ENCODE measurements at places on chromosomes 7 and 10.

GRCh38 chr10:73576890-73577591, 14.1 kb downstream of the USP54 start:
- DNase-seq = no peak

DNA sequence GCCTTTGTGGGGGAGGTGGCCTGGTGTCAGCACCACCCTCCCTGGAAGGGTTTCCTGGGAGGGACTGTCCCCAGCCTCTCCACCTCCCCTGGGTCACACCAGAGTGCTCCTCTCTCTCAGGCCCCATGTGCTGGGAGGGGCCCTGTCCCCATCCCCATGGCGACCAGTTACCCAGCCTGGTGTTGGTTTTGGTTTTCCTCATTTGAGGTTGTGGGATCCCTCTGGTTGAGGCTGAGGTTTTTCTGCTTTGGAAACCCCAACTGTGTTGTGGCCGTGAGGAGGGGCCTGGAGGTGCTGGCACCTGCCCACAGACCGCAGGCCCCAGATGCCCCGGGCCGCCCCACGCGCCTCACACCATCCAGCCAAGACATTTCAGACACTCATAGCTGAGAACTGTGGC, 106.3 kb downstream of the GRK5 start:
- DNase-seq = peak; percentile 94

DNA sequence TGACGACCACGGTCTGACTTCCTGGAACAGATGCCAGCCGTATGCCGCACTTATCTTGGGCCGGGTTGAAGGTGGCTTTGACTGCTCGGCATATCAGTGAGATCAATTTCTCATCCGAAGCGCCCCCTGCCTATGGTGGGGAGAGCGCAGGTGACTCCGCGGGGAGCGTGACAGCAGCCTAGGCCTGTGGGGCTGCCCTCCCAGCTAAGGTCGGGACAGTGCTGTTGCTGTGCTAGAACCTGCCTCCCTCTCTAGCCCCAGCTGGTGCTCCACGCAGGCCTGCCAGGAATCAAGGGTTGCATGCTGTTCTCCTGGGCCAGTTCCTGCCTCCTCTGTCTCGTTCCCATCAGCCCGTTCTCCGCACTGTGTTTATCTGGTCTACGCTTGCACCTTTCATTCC, 49.8 kb downstream of the PODXL start:
- DNase-seq = no peak

DNA sequence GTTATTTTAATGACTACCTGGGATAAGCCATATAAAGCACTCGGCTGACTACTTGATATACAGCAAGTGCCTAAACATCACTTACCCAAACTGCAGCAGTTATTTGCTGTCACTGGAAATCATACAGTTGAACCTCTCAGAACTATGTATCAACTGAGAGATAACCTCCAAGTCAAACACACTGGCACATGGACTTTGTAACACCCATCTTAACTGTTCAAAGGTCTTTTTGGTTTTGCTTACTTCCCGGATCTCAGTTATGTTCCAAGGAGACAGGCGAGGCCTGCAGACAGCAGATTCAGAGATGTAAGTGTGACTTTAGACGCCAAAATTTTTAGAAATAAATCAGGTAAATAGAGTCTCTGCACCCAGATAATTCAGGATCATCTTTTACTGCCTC, 34.6 kb upstream of the DAGLB start:
- no peak for DNase-seq

DNA sequence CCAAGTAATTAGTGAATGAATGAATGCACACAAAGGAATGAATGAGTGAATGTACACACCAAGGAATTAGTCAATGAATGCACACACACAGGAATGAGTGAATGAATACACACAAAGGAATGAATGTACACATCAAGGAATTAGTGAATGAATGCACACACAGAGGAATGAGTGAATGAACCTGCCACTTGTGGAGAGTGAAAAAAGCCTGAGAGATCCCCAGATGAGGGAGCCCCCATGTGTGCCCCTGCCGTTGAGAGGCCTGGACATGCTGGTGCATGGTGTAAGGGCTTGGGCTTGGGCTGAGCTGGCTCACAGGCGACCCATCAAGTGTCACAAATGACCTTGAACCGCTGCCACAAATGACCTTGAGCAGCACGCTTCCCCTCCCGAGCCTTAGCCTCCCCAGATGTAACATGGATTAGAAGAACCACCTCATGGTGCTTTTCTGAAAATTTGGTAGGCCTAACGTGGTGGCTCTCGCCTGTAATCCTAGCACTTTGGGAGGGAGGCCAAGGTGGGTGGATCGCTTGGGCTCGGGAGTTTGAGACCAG, 46.2 kb downstream of the GTF2IRD1 start:
- peak; percentile 28 for DNase-seq

GRCh38 chr7:134327896-134328295, 11.2 kb upstream of the SLC35B4 start:
- DNase-seq = peak; percentile 86

DNA sequence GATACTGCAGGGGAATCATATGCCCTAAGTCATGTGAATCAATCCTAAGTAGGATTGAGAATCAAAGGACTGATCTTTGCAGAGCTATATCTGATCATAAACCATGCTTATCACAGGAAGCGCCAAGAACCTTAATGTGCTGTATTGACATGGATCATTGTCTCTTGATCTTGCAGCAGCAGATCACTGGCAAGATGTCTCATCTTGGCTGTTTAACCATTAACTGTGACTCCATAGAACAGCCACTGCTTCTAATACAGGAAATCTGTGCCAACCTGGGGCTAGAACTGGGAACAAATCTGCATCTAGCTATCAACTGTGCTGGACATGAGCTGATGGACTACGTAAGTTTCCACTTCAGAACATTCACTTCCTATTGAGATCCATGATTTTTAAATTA, 21.6 kb downstream of the ENO4 start:
- DNase-seq = no peak

DNA sequence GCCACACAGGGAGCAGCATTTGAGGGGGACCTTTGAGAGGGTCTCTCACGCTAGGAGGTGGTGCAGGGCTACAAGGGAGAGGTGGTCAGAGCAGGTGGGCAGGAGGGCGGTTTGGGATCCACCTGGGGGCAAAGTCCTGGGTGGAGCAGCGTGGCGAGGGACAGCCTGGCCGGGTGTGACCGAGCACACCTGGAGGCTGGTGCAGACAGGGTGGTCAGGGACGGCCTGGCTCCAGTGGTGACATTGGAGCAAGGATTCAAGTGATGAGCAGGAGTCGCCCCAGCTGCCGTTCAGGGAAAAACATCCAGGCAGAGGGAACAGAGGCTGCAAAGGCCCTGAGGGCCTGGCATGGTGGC, 36.0 kb downstream of the CLIP2 start:
- DNase-seq = no peak

- DNase-seq = no peak
These were observed 2.1 kb downstream of the SCD start for GRCh38 chr10:100349087-100349486.

- DNase-seq = no peak
These were observed 24.9 kb downstream of the RPS24 start for GRCh38 chr10:78058562-78058961.

DNA sequence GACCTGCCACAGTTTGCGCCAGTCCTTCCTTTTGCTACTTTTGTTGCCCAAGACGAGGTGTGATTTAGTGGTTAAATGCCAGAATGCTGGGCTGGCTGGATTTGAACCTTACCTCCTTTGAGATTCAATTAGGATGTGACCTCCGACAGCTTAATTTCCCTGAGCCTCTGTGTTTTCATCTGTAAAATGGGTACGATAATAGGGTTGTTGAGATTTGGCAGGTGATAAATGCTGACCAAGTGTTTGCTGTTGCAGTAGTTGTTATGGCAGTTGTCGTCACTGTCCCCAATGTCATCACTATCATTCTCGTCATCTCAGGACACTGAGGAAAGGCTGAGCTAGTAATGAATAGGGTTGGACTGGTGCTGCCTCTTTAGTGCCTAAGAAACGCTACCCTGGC, 61.1 kb downstream of the GRK5 start:
- DNase-seq = no peak

DNA sequence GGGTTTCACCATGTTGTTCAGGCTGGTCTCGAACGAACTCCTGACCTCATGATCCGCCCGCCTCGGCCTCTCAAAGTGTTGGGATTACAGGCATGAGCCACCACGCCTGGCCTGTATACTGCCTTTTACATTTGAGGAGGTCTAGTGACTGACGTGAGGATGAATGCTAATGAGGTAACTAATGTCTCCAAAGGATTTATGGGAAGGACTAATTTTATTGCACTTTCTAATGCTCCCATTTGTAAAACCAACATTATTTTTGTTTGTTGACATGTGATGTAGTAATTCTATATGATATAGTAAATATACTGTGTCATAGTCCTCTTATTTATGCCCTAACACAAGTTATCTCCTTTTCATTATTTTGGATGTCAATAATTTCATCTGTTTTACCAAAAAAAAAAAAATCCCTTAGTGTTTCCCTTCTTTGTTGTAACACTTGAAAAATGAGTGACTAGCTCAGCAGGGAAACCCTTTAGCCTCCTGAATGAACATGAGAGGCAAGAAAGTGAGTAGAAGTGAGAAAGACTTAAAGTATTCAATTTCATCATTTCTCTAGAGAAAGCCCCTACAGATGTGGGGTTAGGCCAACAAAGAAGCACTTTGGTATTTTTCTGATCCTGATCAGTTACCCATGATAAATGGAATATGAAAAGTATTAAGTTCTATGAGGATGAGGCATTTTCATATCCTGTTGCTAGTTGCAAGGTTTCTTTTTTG, 596.9 kb upstream of the PCDH15 start:
- no peak for DNase-seq

DNA sequence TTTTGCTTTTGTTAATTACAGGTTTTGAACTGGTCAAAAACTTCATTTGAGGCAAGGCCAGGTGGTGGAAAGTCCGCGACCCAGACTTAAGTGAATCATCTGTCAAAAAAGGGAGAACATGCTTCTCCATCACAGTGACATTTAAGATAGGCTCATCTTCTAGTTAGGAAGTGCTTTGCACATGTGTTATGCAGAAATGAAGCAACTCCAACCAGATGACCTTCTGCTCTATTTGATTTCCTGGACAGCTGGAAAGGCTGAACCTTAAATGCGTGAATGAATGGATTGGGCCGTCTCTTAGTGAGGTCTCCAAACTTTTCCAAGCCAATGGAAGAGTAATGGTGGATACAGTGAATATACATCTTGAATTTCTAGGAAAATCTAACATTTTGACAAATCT, 101.6 kb upstream of the FAM13C start:
- no peak for DNase-seq

DNA sequence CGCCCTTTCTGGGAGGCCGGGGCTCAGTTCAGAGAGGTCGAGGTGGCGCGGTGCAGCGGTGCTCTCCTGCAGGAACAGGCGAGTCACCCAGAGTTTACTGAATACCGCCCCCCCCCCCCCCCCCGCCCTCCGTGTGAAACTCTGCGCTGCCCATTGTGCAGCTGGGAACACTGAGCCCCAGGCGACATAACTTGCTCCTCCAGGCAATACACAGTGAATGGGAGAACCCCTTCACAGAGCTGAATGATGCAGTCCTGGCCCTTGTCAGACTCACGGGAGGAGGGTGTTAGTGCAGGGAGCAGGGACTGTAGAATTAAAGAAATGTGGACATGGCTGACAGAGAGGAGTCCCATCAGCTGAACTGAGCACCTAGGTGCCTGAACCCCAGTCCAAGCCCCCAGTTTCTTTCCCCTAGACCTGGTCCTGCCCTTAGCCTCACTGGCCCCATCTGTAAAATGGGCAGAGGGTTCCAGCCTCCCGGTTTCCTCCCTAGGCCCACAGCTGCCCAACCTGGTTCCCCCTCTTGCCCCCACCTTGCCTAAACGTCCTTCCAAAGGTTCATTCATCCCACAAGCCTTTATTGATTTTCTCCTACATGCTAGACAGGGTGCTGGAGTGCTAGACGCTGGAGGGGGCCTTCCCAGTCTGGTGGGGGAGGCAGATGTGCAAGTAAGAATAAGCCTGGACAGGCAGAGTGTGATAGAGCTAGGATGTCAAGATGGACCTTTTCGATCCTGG, 869 bp upstream of the LOXL4 start:
- DNase-seq = no peak

Data from NB4 (cell line).